RPMI7951 (cell line): ENCODE measurements at places on chromosomes 12 and 14. TPM values are rescaled to one million over a fixed set of nuclear protein-coding genes. Genes with fewer than 3 reads are reported as not detected.

- no peak for DNase-seq
Observed at GRCh38 chr12:51071663-51072062, 11.7 kb downstream of the CSRNP2 start.

GRCh38 chr12:7884689-7885088 is 12.0 kb upstream of the SLC2A14 start:
- DNase-seq: peak; percentile 17

GRCh38 chr12:66571361-66571915 is 107.4 kb downstream of the GRIP1 start:
- DNase-seq: no peak

The NFATC4 gene
- total RNA-seq: 10.6 and 13.1 TPM in 2 replicates

- DNase-seq: no peak
Observed at GRCh38 chr14:36662258-36662542, 540 bp downstream of the PAX9 start.

GRCh38 chr12:89087149-89087825 is 265.0 kb downstream of the DUSP6 start:
- DNase-seq: no peak

- peak; percentile 32 for DNase-seq
Observed at GRCh38 chr12:5163661-5164060, 120.0 kb downstream of the KCNA5 start.

DNA sequence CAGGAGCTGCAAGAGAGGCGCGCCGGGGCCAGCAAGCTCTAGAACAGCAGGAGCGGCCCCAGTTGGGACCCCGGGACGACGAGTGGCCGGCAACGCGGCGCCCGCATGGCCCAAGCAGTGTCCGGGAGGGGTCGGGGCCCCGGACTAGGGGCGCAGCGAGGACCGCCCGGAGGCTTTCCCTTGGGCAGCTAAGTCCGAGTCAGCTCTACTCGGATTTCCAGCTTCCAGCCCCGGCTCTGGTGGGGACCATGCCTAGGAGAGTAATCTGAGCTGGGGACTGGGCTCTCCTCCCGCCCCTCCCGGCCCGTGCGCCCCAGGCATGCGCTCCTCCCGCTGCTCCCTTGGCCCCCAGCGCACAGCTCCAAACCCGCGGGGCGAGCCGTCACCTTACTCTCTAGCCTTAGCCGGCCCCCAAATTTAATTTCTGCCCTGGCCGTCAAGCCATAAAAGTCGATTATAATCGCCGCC is 41.6 kb upstream of the CAPRIN2 start:
- DNase-seq: peak; percentile 69

- DNase-seq: peak; percentile 48
Observed at GRCh38 chr14:92475451-92476187, 38.0 kb upstream of the RIN3 start.

- DNase-seq: no peak
Observed at GRCh38 chr14:47191700-47192099, 483.7 kb downstream of the MDGA2 start.

GRCh38 chr12:85519163-85519562 is 239.1 kb downstream of the ALX1 start:
- DNase-seq: no peak

DNA sequence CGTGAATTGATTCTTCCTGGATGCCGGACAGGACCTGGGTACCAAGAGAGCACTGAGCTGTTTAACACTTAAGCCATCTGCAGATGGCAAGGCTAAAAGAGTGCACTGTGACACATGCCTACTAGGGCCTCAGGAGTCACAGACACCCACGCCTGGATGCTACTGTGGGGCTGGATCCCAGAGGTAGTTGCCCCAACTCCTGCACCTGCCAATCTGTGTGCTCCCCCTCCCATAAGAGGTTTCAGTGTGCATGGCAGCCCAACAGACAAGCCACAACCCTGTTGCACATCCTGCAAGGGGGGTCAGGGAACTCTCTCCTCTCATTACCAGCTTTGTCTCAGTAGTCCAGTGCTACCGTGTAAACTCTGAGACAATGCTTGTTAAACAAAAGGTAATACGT is 169.0 kb downstream of the CEP128 start:
- DNase-seq: no peak

GRCh38 chr12:131430158-131430742 is 280.6 kb upstream of the SFSWAP start:
- no peak for DNase-seq

The STYK1 gene
- total RNA-seq: 0.68 and 0.84 TPM in 2 replicates

The NANOG gene
- not detected in 2 replicates for total RNA-seq

DNA sequence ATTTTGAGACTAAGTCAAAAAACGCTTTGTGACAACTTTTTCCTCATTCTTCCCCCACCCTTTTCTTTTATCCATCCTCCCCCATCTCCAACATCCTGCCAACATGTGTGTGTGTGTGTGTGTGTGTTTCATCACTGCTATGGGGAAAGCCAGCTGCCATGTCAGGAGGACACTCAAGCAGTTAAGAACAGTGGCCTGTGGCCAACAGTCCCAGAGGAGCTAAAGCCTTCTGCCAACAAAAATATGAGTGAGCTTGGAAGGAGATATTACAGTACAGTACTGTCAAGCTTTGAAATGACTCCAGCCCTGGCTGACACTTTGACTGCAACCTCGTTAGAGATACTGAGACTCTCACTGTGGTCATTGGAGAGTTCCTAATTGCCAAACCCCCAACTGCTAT is 5.0 kb upstream of the CSRP2 start:
- peak; percentile 55 for DNase-seq

GRCh38 chr12:125983094-125983783 is 918.0 kb downstream of the AACS start:
- peak; percentile 57 for DNase-seq

DNA sequence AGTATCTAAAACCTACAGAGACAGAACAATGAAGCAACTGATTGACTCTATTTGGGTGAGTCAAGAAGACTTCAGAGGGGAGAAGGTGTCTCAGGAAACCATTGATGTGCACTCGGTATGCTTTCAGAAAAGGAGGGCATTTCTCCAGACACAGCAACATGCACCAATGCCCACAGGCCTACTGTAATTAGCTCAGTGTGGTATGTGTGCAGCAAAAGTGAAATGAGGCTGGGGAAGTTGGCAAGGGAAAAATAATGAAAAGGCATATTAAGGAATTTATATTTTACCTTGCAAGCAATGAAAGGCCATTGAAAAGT is 158.4 kb upstream of the GRIP1 start:
- DNase-seq: no peak

The DEGS2 gene
- not detected in 2 replicates for total RNA-seq

DNA sequence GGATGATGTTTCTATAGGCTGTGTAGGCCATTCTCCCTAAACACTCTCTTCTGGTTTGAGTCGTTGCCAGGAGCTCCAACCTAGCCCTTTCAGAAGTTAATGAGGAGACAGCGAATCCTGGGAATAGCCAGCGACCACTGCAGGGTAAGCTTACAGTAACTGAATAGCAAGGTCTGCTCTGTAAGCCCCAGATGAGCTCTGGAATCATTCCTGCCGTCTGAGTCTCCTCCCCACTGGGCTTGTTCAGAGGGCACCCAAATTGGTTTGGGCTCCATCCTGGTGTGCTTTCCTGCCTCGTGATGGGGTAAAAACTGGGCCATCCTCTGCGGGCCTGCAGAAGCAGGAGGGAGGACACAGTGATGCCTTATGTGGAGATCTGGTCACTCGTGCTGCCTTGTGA is 43.3 kb upstream of the EMP1 start:
- DNase-seq: no peak

GRCh38 chr12:12641650-12642049 is 30.0 kb downstream of the CREBL2 start:
- no peak for DNase-seq

GRCh38 chr12:12986775-12987331 is 13.2 kb downstream of the HEBP1 start:
- DNase-seq: no peak

GRCh38 chr12:83641789-83642188 is 955.1 kb downstream of the TMTC2 start:
- DNase-seq: no peak

DNA sequence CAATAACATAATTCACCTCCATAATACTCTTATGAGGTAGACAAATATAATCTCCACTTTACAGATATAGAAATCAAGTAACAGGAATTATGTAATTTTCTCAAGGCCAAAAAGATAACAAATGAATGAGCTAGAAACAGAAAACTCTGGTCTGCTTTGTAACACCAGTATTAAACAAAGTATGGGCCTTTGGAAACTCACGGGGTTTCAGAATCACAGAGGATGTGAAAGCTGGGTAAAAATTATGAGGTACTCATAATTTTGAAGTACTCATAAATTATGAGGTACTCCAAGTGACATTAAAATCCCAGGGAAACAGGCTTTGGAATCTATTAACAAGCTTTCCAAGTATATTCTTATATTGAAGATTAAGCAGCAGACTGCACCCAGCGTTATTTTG is 140.2 kb downstream of the MED13L start:
- DNase-seq: no peak

DNA sequence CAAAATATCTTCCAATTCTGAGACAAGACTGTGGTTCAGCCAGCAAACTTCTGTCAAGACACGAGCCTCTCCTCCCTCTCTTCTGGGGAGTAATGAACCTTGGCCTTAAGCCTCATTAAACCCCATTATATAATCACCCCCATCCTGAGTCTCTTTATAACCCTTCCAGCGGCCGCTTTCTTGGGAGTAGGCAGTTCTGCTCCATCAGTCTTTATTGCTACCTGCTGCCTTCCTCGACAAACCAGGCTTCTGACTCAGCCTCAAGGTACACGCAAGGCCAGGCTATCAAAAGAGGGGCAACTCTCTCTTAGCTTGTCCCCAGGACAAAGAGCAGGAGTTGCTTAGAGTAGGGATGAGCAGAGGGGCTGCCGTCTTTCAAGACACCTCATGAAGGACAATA is 300.8 kb upstream of the NOS1 start:
- no peak for DNase-seq

DNA sequence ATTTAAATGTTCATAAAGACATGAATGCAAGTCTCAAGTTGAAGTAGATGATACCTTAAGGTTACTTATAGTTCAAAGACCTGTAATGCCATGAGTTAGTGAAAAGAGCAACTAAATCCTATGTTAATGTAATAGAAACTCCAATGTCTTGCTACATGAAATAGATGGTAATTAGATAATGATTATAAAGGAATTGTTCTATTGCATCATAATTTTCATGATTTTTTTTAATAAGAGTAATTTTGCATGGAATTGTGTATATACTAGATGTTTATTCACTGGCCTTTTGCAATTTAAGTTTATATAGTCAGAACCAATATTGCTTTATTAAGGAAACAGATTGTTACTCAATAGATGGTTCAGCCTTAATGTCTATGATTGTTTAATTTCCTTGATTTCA is 115.5 kb upstream of the SYT10 start:
- no peak for DNase-seq

DNA sequence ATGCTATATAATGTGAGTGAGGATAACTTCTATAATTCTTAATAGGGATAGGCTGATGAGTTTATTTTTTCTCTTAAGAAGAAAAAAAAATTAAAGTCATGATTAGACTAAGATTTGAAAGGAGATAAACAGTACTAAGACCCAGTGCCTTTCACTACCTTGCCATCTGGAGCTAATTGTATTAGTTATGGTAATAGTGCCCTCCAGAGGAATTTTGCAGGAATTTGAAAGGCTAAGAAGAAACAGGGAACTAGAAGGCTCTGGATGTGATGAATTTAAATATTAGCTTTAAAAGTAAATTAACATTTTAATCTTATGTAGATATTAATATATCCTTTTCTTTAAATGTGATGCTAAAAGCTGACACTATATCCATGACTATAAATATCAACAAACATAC is 36.6 kb upstream of the PIK3C2G start:
- peak; percentile 26 for DNase-seq

- DNase-seq: no peak
Observed at GRCh38 chr12:29582146-29582545, 84.7 kb upstream of the OVCH1 start.

DNA sequence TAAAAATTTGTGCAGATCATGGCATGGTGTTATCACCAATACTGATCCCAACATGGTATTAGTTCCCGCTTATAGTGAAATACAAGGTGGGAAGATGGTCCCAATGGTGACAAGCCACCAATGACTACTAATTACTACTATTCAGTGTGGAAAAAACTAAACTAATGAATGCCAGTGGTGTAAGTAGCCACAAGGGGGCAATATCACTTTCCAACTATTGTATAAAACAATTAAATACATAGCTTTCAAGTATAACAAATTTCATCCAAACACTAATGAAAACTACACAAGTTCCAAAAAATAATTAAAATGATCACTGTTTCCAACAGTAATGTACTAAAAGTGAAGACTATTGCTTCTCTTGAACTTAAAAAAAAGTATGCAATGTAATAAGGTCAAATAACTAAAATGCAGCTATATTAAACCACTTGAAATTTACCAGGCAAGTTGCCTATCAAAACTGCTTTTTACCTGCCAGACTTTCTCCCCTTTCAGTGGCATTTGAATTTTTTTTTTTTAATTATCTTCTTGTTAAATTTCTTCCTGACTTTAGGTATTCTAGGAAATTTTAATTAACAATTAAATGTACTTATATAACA is 58.0 kb downstream of the PAPLN start:
- peak; percentile 47 for DNase-seq

GRCh38 chr14:33555710-33556350 is 395.0 kb downstream of the EGLN3 start:
- DNase-seq: peak; percentile 30

The PAH gene
- total RNA-seq: not detected in 2 replicates

The HOXC12 gene
- total RNA-seq: not detected in 2 replicates

- no peak for DNase-seq
Observed at GRCh38 chr12:8648576-8649205, 13.9 kb downstream of the MFAP5 start.

- no peak for DNase-seq
Observed at GRCh38 chr12:26906704-26907103, 31.1 kb downstream of the INTS13 start.

The RNASE3 gene
- not detected in 2 replicates for total RNA-seq

DNA sequence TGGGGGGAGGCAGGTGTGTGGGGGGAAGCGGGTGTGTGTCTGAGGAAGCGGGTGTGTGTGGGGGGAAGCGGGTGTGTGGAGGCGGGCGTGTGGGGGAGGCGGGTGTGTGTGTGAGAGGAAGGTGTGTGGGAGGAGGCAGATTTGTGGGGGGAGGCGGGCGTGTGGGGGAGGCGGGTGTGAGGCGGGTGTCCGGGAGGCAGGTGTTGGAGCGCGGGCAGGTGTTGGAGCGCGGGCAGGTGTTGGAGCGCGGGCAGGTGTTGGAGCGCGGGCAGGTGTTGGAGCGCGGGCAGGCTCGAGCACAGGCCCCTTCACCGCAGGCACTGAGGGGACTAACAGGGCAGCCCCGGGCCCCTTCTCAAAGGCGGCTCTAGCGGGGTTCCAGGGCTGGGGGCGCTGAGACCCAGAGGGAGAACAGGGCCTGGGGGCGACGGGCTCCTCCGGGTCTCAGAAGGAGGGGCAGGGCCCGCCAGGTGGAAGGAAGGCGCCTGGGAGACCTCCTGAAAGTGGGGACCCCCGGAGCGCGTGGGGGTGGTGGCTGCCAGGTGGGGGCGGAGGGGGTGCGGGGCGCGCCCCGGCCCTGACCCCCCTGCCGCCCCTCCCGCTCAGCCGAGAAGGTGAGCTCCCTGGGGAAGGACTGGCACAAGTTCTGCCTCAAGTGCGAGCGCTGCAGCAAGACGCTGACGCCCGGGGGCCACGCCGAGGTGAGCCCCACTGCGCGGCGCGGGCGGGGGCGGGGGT is 3.2 kb downstream of the CRIP2 start:
- no peak for DNase-seq
